ENCODE measurements at places on chromosomes 6 and 20.

- DNase-seq: no peak
Measured at GRCh38 chr20:46735436-46735835, 26.0 kb downstream of the SLC2A10 start.

DNA sequence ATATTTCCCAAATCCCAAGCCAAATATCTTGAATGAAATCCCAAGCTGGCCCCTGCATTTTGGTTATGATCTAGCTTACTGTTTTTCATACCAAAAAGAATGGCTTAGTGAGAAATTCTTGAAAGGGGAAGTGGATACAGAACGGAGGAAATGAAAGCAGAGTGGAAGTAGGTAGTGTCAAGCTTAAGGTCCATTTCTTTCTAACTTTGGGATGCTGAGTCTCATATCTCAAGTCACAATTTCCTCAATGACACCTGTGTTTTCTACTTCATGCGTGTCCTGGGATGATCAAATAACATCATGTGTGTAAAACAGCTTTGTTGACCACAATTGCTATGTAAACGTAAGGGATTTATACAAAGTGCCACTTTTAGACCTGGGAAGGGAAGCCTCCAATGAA lies 238.8 kb upstream of the SLC35B3 start:
- DNase-seq: no peak

- no peak for DNase-seq
Measured at GRCh38 chr6:36119209-36119608, 11.1 kb upstream of the MAPK13 start.

GRCh38 chr20:8667306-8667705 lies 401.6 kb upstream of the PLCB4 start:
- DNase-seq: no peak

- DNase-seq: no peak
Measured at GRCh38 chr20:47701612-47702011, 83.7 kb downstream of the SULF2 start.

DNA sequence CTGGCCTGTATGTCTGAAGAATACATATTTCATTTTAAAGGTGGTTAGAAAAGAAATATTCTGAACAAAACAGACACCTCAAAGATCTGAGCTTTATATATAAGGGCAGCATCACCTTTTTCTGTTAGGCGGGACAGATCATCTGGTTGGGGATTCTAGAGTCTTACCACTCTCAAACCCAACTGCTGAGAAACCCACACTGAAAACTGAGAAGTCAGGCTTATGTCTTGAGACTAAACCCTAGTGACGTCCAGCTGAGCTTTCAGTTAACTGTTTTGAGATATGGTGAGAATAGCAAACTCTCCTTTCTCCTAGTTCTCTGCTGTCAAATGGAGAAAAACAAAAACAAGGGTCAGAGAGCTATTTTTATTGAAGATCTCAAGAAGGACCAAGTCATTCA lies 63.7 kb upstream of the CCN6 start:
- DNase-seq: no peak

- no peak for DNase-seq
Measured at GRCh38 chr6:76174722-76175121, 102.3 kb upstream of the IMPG1 start.

DNA sequence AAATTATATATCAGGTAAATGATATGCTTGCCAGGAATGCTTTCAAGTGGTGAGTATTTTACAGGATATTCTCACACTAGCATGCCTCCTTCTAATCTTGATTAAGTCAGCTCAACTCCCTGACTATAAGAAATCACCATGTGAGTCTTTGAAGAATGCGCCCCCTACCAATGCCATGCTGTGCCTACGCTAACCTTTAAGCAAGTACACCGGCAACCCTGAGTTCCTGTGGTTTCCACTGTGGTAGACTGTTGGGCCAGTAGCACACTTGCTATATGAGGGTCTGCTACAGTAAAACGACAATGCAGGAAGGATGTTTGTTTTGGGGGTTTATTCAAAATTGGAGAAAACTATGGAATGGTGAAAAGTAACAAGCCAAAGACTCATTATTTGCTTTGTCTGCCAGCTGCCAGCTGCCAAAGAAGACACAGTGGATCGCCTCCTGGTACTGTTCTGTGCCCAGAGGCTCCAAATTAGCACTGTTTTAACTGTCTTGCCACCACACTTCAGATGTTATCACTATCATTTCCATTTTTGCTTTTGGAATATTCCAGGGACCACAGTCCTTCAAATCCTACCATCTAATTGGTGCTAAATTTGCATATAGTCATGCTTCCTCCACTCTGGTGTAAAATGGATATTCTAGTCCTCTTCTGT lies 333.5 kb downstream of the RNGTT start:
- no peak for DNase-seq

- no peak for DNase-seq
Measured at GRCh38 chr20:62020935-62021701, 44.6 kb downstream of the TAF4 start.

GRCh38 chr6:157823528-157824370 lies 703 bp downstream of the SNX9 start:
- DNase-seq: peak; percentile 56

DNA sequence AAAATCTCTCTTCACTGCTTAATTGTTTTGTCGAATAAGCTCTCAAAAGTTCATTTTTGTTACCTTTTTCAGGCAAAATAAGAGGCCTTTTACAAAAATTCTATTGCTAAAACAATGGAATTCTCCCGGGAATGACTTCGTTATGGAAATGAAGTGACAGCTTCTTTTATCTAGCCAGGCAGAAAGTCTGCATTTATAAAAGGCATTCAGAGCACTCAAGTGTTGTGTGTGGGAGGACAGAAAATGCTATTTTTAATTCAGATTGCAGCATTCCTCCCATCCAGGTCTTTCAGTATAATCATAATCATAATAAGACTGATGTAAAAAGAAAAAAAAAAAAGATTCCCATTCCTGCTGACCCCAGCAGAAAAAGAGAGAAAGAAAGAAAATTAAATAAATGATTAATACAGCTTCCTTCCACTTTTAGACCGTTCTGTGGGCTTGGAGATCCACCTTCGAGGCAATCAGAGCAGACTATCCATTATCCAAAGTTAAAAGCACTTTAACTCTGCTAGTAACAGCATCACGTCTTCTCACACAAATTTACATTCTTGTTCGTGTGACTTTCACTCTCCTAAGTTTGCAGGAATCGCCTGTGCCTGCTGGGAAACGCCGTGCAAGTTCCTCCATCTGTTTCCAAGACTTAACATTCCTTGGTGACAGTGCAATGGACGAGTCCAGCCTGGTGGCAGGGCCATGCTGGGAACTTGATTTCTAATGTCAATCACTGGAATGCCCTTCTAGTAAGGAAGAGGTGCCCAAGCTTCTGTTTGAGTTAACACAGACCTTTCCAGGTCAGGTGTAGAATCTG lies 258.8 kb downstream of the GMPR start:
- no peak for DNase-seq

GRCh38 chr6:35178932-35179832 lies 34.6 kb upstream of the SCUBE3 start:
- DNase-seq: no peak

DNA sequence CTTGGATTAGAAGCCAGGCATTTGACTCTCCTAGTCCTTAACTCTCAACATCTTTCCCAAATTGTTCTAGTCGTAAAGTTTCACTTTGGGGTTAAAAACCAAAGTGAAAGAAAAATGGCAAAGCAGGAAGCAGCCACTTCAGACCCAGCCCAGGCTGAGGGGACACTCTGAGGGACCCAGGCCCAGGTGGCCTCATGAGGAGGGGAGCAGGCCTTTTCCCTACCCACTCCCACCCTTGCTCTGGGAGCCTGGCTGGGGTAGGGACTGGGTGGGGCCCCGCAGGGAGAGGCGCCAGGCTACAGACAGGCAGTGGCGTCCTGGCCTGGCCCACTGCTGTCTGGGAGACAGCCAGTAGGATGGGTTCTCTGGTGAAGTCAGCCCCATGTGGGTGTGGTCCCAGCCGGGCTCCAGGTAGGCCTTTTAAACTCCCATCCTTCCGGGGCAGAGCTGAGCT lies 68.7 kb upstream of the MYL9 start:
- DNase-seq: peak; percentile 46

- peak; percentile 35 for DNase-seq
Measured at GRCh38 chr20:53941680-53942471, 128.5 kb downstream of the BCAS1 start.

GRCh38 chr6:166221636-166222035 lies 54.0 kb upstream of the TBXT start:
- DNase-seq: no peak

DNA sequence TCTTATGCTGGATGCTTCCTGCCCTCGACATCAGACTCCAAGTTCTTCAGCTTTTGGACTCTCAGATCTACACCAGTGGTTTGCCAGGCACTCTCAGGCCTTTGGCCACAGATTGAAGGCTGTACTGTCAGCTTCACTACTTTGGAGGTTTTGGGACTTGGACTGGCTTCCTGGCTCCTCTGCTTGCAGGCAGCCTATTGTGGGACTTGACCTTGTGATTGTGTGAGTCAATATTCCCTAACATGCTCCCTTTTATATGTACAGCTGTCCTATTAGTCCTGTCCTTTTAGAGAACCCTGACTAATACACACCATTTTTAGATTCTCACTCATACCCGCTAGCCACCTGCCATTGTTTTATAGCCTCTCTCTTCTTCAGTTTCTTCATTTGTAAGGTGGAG lies 382.1 kb upstream of the TSHZ2 start:
- no peak for DNase-seq

DNA sequence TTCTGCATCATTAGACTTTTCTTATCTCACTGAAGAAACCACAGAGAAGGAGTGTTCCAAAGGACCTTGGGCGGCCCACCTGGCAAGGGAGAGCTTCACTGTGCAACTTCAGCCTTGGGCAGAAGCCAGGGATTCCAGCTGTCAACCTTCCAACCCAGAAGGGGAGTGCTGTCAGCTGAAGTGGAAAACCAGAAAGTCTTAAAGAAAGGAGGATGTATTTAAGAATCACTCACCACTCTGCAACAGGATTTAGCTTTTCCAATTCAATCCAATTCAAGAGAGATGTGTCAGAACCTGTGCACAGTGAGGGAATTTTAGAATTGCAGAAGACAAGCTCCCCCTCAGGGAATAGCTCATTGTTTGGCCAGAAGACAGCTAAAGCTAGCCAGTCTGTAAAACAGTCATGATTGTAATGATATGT lies 553.7 kb downstream of the CD83 start:
- DNase-seq: peak; percentile 63

DNA sequence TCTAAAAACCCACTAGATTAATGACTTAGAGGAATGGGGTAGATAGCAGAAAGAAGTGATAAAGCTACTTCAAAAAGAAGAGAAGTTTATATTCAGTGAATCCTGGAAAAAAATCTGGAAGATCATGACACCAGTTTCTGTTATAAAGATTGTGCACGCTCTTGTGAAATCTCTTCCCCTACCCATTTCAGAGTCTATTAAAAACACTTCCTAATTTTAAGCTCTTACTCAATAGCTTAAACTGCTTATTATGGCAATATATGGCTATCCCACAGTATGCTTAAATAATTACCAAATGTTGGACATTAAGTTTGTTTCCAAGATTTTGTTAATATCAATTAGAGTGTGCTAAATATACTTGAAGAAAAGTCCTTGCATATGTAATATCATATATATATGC lies 585.3 kb upstream of the MAN1A1 start:
- no peak for DNase-seq

DNA sequence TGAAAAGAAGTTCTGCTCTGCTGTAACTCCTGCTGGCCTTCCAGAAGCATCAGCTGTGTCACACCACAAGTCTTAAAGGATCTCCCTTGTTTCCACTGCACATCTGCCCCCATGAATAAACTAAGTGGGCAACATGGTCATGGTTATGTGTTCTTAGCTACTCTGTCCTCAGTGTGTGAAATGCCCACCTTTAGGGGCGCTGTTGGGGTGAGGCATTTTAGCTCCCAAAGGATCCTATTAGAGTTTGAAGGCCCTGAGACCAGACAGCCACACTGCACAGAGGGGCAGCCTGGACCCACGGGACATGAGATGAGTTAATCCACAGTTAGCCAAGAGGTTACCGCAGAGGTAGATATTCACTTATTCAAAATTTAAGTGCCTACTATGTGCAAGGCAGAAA lies 294.3 kb upstream of the QKI start:
- DNase-seq: peak; percentile 3

DNA sequence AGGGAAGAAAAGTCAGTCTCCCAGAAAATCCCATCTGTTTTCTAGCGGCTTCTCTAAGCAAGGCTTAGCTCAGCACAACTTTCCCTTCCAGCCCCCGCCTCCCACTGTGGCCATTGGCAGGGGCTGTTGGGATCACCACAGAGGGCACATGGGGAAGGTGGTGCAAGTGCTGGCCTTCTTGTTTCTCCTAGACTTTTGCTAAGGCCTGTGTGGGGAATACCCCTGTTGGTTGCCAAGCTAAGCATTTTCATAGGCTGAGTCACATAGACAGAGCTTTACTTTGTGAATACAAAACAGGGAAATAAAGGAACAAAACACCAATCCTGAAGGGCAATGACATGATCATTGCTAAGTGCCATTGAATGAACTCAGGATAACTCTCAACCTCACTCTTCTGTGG lies 32.4 kb upstream of the TIAM2 start:
- DNase-seq: peak; percentile 54

GRCh38 chr6:52712136-52712535 lies 41.2 kb downstream of the TMEM14A start:
- DNase-seq: peak; percentile 49

GRCh38 chr6:45727228-45727627 lies 288.4 kb downstream of the CLIC5 start:
- no peak for DNase-seq

- DNase-seq: peak; percentile 68
Measured at GRCh38 chr6:89045576-89045975, 35.0 kb upstream of the PNRC1 start.

GRCh38 chr6:20335872-20336271 lies 65.8 kb upstream of the E2F3 start:
- DNase-seq: no peak

DNA sequence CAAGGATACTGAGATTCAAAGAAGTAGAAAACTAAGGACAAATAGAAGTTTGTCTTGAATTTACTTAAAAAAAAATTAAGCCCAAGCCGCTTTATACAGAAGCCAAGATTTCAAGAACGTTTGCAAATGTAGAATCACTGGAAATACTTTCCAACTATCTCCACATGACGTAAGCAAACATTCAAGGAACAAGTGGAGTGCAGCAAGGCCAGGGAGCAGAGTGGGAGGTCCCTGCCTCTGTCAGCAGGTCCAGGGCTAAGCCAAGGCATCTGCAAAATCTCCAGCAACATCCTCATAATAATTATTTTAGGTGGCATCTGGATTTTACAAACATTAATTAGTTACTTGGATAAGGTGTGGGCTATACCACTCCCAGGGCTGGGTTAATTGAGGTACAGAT lies 60.1 kb upstream of the AKIRIN2 start:
- no peak for DNase-seq

DNA sequence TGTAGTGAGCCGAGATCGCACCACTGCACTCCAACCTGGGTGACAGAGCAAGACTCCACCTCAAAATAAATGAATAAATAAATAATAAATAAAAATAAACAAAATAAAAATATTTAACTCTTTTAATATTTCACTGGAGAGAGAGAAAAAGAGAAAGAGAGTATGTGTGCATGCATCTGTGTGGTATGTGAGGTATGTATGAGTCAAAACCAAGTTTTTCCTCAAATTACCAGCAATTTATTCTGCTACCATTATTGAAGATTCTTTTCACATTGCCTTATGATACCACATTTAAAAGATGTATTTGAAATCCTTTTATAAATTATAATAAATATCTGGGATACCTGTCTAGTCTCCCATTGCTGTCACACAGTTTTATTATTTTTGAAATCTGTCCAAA lies 122.1 kb downstream of the CD164 start:
- DNase-seq: peak; percentile 41

GRCh38 chr6:32149932-32150870 lies 1.5 kb downstream of the PRRT1 start:
- no peak for DNase-seq

Measured in PC-3 (cell line).